ENCODE measurements at places on chromosomes 7 and 10. TPM values are rescaled to one million over a fixed set of nuclear protein-coding genes. Genes with fewer than 3 reads are reported as not detected.

- H3K27ac ChIP-seq: no peak overlapping the region
- DNase-seq: no peak
- peaks cover 56% of the 10 kb centered on the region for H3K4me1 ChIP-seq
- H3K36me3 ChIP-seq: peaks cover 8% of the 10 kb centered on the region
- H3K27me3 ChIP-seq: no peaks in the 10 kb centered on the region
These were observed 181.2 kb upstream of the ANK3 start for GRCh38 chr10:60570896-60571295.

AGFG2 gene
- 53.9 TPM for total RNA-seq

PRSS37 gene
- total RNA-seq: not detected

GRCh38 chr7:150800581-150801241 lies at the start of gene TMEM176A:
TSS of gene TMEM176A (plus strand) at chr7:150800769. CDS start at chr7:150801551, 782 bp downstream.
- peak within 1 kb of the TSS; percentile 23 for H3K4me3 ChIP-seq
- no peak for DNase-seq
- H3K36me3 ChIP-seq: no peaks in the 10 kb centered on the region
- H3K4me1 ChIP-seq: peaks cover 10% of the 10 kb centered on the region
- H3K27me3 ChIP-seq: peaks cover 52% of the 10 kb centered on the region

- no peaks in the 10 kb centered on the region for H3K27me3 ChIP-seq
- peaks cover 2% of the 10 kb centered on the region for H3K36me3 ChIP-seq
- no peaks in the 10 kb centered on the region for H3K4me1 ChIP-seq
- peak; percentile 33 for DNase-seq
- H3K27ac ChIP-seq: no peak overlapping the region
These were observed 22.7 kb downstream of the CISD1 start for GRCh38 chr10:58291538-58292174.
